ENCODE measurements at places on chromosomes 13 and 19. TPM values are rescaled to one million over a fixed set of nuclear protein-coding genes. Genes with fewer than 3 reads are reported as not detected.

GRCh38 chr19:10183926-10184325 lies 10.8 kb downstream of the DNMT1 start:
- no peaks in the 10 kb centered on the region for H3K4me1 ChIP-seq
- H3K4me3 ChIP-seq, result no peak overlapping the region
- no peak overlapping the region for H3K27ac ChIP-seq
- H3K27me3 ChIP-seq, result no peaks in the 10 kb centered on the region
- H3K36me3 ChIP-seq, result peaks cover 20% of the 10 kb centered on the region
- no peak for DNase-seq

DNA sequence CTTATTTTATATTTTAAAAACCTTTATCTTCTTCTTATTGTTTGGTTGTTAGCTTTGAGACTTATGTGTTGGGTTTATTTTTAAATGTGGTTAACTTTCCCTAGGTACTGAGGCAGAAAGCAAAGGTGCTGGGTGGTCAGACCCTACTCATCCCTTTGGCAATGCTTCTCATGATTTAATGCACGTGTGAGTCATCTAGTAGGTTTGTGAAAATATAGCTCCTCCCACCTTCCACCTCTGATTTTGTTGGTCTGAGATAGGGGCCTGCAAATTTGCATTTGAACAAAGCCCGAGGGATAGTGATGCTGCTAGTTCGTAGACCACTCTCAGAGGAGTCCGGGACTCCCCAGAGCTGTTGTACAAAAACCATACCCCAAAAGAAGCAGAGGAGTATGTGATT lies 771.3 kb upstream of the ARGLU1 start:
- no peaks in the 10 kb centered on the region for H3K36me3 ChIP-seq
- no peak overlapping the region for H3K4me3 ChIP-seq
- no peaks in the 10 kb centered on the region for H3K4me1 ChIP-seq
- H3K27me3 ChIP-seq, result no peaks in the 10 kb centered on the region

GRCh38 chr13:60482012-60482411 lies 85.0 kb downstream of the TDRD3 start:
- DNase-seq, result peak; percentile 31
- no peaks in the 10 kb centered on the region for H3K4me1 ChIP-seq
- no peaks in the 10 kb centered on the region for H3K36me3 ChIP-seq
- no peaks in the 10 kb centered on the region for H3K27me3 ChIP-seq
- no peak overlapping the region for H3K4me3 ChIP-seq

- no peak overlapping the region for H3K27ac ChIP-seq
- H3K36me3 ChIP-seq, result no peaks in the 10 kb centered on the region
- no peak overlapping the region for H3K4me3 ChIP-seq
- H3K4me1 ChIP-seq, result no peaks in the 10 kb centered on the region
- no peaks in the 10 kb centered on the region for H3K27me3 ChIP-seq
Measured at GRCh38 chr13:62578402-62578801, 1162.8 kb upstream of the PCDH20 start.

DNA sequence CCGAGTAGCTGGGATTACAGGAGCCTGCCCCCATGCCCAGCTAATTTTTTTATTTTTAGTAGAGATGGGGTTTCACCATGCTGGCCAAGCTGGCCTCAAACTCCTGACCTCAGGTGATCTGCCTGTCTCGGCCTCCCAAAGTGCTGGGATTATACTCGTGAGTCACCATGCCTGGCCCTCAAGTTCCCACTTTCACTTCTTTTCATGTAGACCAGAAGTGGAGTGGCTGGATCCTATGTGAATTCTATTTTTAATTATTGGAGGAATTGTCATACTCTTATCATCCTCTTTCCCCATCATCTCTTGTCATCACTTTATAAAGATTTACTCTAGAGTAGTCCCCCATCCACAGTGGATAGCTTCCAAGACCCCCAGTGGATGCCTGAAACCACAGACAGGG lies 12.8 kb upstream of the SIGLEC10 start:
- no peaks in the 10 kb centered on the region for H3K36me3 ChIP-seq
- DNase-seq, result no peak
- no peak overlapping the region for H3K4me3 ChIP-seq
- H3K27ac ChIP-seq, result no peak overlapping the region

- H3K4me1 ChIP-seq, result no peaks in the 10 kb centered on the region
- no peak overlapping the region for H3K4me3 ChIP-seq
- DNase-seq, result no peak
Measured at GRCh38 chr13:88675347-88675996, 1004.3 kb downstream of the SLITRK5 start.

DNA sequence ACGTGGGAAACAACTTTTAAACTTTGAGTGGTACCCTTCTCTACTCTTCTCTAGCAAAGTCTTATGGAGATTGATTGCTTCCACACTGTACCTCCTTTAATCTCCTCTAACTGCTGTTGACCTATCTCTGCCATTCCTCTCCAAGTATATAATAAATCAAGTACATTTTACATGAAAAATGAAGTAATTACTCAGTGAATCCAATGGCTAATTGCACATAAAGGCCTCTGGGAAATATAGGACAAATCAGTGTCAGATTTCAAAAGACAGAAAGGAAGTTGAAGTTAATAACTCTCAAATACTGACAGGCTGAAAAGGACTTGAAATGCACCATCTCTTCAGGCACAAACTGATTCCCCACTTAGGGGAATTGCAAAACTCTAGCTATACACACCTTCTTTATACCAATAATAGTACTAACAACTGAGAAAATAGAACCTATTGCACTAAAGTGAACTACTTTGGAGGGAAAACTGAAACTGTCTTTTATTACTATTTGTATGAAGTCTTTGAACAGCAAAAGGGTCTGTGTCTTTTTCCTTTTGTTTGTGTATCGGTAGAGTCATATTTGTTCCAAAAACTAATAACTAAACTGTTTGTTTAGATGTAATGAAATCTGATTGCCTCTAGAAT lies 701.1 kb downstream of the PCDH9 start:
- peak; percentile 27 for DNase-seq
- H3K4me3 ChIP-seq, result no peak overlapping the region

DNA sequence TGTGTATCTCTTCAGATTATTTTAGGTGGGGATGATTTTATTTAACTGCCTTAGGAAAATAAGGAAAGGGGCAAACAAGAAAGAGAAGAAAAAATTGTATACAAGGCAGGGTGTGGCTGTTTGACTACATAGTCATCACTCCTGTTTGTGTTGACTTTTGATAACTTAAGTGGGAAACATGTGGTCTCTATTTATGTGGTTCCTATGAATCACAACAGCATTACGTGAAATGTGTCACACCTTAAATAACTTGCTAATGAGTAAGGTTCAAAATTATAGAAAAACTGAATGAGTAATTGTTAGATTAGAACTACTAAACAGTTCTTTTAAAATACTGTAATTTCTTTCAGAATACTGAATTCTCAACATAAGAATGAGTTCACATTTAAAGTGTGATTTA lies 69.3 kb downstream of the LMO7 start:
- no peaks in the 10 kb centered on the region for H3K27me3 ChIP-seq
- H3K36me3 ChIP-seq, result no peaks in the 10 kb centered on the region
- H3K4me3 ChIP-seq, result no peak overlapping the region

- no peak overlapping the region for H3K27ac ChIP-seq
- H3K27me3 ChIP-seq, result no peaks in the 10 kb centered on the region
- H3K36me3 ChIP-seq, result no peaks in the 10 kb centered on the region
Measured at GRCh38 chr13:27338816-27339215, 68.2 kb downstream of the RASL11A start.

DNA sequence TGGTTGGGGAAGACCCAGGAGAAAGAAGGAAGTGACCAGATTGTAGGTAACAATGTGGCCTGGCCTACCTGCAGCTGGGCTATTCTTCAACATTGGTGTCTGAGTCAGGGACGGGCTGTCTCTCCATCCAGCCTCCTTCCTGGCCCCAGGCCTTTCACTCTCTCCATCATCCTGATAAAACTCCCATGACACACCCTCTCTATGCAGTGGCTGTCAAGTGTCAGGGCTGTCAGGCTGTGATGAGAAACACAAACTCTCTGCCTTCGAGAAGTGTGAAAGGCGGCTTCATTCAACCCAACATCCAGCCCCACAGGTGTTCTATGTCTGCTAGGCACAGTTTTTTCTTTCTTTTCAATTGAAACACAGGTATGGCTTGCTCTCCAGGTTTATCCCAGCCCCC lies 153.3 kb upstream of the VSTM2B start:
- H3K27me3 ChIP-seq, result no peaks in the 10 kb centered on the region
- DNase-seq, result no peak
- no peaks in the 10 kb centered on the region for H3K4me1 ChIP-seq
- H3K36me3 ChIP-seq, result no peaks in the 10 kb centered on the region
- H3K27ac ChIP-seq, result no peak overlapping the region

DNA sequence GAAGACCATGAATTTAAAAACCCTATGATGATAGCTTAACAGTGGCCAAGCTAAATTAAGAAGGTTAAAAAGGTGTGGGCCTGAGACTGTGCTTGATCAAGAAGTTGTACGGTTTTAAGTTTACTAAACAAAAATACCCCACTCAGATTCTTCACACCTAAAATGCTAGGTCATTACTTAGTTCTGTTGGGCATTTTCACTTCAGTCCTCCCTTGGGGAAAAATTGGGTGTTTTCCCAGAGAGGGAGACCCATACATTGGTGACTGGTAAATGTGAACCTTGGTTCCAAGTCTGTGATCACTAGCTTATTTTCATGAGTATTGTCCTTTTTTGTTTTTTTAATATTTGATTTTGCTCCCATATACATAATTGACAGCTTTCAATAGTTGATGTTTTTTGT lies 44.4 kb downstream of the MTUS2 start:
- no peak overlapping the region for H3K4me3 ChIP-seq
- no peaks in the 10 kb centered on the region for H3K36me3 ChIP-seq
- H3K27me3 ChIP-seq, result no peaks in the 10 kb centered on the region
- H3K4me1 ChIP-seq, result no peaks in the 10 kb centered on the region
- DNase-seq, result no peak
- H3K27ac ChIP-seq, result no peak overlapping the region

DNA sequence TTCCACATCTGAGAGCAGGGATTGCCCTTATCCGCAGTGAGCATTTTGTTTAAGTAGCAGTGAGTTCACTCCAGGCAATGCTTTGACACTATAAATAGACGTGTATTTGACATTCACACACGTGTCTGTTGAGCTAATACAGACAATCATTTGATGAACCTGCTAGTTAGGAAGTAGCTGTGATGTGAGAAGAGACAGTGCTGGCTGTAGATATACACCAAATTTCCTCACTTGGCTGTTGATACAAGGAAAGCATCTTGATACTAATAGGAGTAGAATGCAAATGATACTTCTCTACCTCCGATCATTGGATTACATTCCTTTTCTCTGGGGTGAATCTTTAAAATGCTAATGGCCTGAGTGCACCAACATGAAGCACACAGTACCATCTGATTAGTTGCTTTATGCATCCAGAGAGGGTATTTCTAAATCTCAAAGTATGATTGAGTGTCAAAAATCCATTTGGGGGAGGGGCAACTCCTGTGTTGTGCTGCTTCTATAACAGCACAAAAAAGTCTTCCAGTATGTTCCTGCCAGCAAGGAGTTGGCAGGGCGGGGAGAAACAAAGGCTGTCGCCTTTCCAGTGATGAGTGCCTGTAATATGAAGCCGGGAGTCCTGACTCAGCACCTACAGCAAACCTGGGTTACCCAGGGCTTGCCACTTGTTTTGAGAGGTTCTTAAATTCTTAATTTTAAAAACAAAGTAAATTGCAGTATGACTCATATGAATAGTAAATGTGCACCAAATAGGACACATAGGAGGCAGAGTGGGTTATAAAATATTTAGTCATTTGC lies 7.0 kb downstream of the CUL4A start:
- no peaks in the 10 kb centered on the region for H3K27me3 ChIP-seq
- H3K4me3 ChIP-seq, result no peak overlapping the region
- peaks cover 21% of the 10 kb centered on the region for H3K4me1 ChIP-seq
- peaks cover 6% of the 10 kb centered on the region for H3K36me3 ChIP-seq

DNA sequence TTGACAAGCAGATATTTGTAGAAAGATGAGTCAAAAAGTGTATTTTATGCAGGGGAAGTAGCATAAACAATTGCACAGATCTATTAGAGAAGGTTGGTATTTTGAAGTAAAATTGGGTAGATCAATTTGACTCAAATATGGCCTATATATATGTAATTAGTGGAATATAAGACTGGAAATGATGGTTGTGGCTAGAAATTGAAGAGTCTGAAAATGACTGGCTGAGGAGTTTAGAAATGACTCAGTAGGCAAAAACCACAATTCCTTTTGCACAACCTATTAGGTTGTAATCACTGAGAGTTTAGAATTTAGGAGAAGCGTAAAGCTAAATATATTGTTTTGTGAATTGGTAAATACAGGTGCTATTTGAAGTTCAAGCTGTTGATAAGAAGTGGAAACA lies 622.6 kb upstream of the PCDH20 start:
- H3K4me1 ChIP-seq, result no peaks in the 10 kb centered on the region
- DNase-seq, result peak; percentile 5
- no peak overlapping the region for H3K27ac ChIP-seq
- H3K4me3 ChIP-seq, result no peak overlapping the region

GRCh38 chr13:73251626-73252265 lies 192.9 kb downstream of the KLF5 start:
- H3K4me1 ChIP-seq, result no peaks in the 10 kb centered on the region
- peak; percentile 5 for DNase-seq
- no peak overlapping the region for H3K27ac ChIP-seq
- no peaks in the 10 kb centered on the region for H3K36me3 ChIP-seq
- no peaks in the 10 kb centered on the region for H3K27me3 ChIP-seq

GRCh38 chr13:26390203-26390602 lies 136.3 kb downstream of the CDK8 start:
- no peaks in the 10 kb centered on the region for H3K4me1 ChIP-seq
- no peak overlapping the region for H3K27ac ChIP-seq
- no peak overlapping the region for H3K4me3 ChIP-seq

GRCh38 chr13:44172281-44172810 lies 201.3 kb upstream of the SERP2 start:
- H3K36me3 ChIP-seq, result no peaks in the 10 kb centered on the region
- no peak overlapping the region for H3K4me3 ChIP-seq
- no peak overlapping the region for H3K27ac ChIP-seq
- peaks cover 4% of the 10 kb centered on the region for H3K4me1 ChIP-seq
- no peaks in the 10 kb centered on the region for H3K27me3 ChIP-seq
- DNase-seq, result no peak

- no peak overlapping the region for H3K4me3 ChIP-seq
- H3K36me3 ChIP-seq, result no peaks in the 10 kb centered on the region
- no peaks in the 10 kb centered on the region for H3K27me3 ChIP-seq
- no peaks in the 10 kb centered on the region for H3K4me1 ChIP-seq
- H3K27ac ChIP-seq, result no peak overlapping the region
- DNase-seq, result no peak
Measured at GRCh38 chr13:33870046-33870668, 52.2 kb downstream of the RFC3 start.

The TMEM145 gene
- 0.83 TPM for total RNA-seq

The DGKH gene
- total RNA-seq, result 7.9 TPM

The SPTBN4 gene
- 6.6 TPM for total RNA-seq

The ZNF729 gene
- not detected for total RNA-seq

The MAMSTR gene
- 0.99 TPM for total RNA-seq

The CCNE1 gene
- 4.8 TPM for total RNA-seq

The PTH2 gene
- total RNA-seq, result not detected

The ZNF132 gene
- 14.5 TPM for total RNA-seq

The USHBP1 gene
- not detected for total RNA-seq

The SLC35E1 gene
- 16.9 TPM for total RNA-seq

Measured in fibroblast of lung (primary cell).